Daoy (cell line): ENCODE measurements at places on chromosomes 7 and 10. TPM values are rescaled to one million over a fixed set of nuclear protein-coding genes. Genes with fewer than 3 reads are reported as not detected.
A peak's percentile ranks its signal among the peaks of the same experiment; 100 is the strongest.

Gene NKX1-2
- total RNA-seq = not detected in 2 replicates

Gene SORCS1
- total RNA-seq = not detected in 2 replicates

Gene TMEM248
- 146 and 150 TPM in 2 replicates for total RNA-seq

Gene PSD
- total RNA-seq = 0.29 TPM in 1 of 2 replicates, not detected in the other

Gene AOC1
- total RNA-seq = 0.17 and 0.36 TPM in 2 replicates

Gene CLDN3
- total RNA-seq = 0.11 TPM in 1 of 2 replicates, not detected in the other

Gene CYP3A7
- not detected in 2 replicates for total RNA-seq

Gene TWIST1
- 16.5 and 35.5 TPM in 2 replicates for total RNA-seq

DNA sequence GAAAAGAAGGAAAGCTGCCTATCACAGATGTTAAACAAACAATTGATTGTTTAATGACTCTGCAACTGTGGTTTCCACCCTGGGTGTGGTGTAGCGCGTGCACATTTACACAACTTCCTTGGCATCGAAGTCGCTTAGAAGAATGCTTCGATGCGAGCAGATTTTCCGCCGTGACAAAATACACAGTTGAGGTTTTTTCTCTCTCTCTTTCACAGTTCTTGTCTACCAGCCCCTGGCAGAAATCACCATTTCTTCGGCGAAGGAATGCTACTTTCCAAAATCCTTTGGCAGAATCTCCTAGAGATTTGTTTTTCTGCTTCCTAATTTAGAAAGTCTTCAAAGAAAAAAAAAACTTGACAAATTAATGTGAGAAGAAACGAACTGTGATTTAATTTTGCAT, 70.7 kb upstream of the C1QL3 start:
- DNase-seq = no peak

- DNase-seq = no peak
Observed at GRCh38 chr7:137981668-137982067, 20.2 kb downstream of the CREB3L2 start.

- peak; percentile 51 for DNase-seq
Observed at GRCh38 chr10:95363303-95363912, 72.6 kb upstream of the PDLIM1 start.

DNA sequence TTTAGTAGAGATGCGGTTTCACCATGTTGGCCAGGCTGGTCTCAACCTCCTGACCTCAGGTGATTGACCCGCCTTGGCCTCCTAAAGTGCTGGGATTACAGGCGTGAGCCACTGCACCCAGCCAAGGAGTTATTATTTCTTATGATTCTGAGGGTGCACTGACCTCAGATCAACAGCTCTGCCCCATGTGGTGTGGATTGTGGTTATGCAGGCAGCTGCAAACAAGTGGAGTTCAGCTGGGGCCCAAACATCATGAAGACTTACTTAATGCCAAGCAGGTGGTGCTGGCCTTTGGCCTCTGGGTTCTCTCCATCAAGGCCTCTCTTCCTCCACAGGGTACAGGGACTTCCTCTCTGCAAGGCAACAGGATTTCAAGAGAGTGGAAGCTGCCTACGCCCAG, 45.1 kb upstream of the OPTN start:
- no peak for DNase-seq

DNA sequence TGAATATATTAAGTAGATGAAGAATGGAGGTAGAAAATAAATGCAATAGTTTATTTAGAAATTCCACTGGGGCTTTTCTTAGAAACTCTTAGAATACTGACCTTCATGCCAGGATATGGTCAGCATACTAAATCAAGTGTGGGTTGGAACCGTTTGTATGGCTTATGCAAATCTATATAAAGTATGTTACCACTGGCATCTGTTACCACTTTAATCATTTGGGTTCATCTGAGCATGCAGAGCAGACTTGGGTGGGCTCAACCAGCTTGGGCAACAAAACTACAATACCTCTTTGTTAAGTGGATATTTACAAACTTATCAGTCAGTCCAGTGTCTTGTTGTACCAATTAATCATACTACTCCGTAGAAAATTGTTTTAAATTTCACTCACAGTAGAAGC, 125.8 kb downstream of the CRPPA start:
- DNase-seq = no peak

DNA sequence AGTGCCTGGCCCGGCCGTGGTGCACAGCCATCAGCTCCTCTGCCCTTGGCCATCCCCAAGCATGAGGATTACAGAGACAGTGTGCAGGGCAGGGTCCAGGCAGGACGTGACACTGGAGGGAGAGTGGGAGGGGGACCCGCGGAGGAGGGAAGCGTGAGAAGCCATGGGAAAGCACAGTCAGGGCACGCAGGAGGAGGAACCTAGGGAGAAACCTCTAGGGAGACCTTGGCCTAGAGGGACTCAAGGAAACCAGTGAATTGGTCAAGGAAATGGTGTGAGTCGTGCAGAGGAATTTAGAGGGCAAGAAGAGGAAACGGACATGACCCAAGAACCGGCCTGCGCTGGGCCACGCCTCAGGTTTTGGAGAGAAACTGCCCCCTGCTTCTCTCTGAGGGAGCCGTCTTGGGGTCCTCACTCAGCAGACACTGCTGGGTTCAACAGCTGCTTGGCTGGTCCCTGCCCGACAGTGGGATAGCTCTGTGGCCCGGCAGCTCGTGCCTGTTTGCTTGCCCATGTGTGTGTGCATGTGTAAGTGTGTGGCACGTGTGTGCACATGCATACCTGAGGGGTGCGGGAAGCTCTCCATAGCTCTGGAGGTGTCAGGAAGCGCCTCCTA, 3.2 kb downstream of the OPN4 start:
- DNase-seq = no peak

DNA sequence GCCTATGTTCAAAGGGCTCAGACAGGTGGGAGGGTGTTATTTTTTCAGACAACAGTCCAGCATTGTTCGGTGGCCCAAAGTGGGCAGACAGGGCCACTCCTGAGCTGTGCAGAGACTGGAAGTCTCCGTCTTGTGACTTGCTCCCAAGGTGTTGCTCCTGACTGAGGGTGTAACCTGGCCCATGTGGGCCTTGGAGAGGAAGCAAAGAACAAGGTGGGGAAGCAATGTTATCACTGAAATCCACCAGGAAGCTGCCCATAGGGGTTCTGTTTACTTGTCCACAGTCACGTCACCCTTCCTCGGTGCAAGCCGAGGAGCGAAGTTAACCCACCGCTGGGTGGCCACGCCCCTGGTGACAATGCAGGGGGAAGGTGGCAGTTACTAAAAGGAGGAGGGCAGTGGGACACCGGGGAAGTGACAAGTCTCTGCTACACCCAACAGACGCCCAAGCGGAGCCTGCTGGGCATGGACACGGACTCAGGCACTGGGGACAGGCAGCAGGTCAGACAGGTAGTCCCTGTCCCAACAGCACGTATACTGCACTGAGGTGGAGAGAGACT, 311.6 kb upstream of the MKI67 start:
- DNase-seq = no peak

GRCh38 chr7:104241538-104242209, 33.9 kb upstream of the ORC5 start:
- no peak for DNase-seq

- peak; percentile 98 for DNase-seq
Observed at GRCh38 chr7:23597094-23598091, at the start of gene CCDC126. Gene CCDC126, plus strand, starts transcription at chr7:23597382. Its CDS starts 13,934 bp downstream, at chr7:23611316.

- peak; percentile 78 for DNase-seq
Observed at GRCh38 chr7:5421714-5422395, 1.8 kb downstream of the TNRC18 start.

GRCh38 chr10:32970910-32971309, 12.9 kb upstream of the ITGB1 start:
- DNase-seq = no peak

GRCh38 chr7:135197343-135197742, 14.0 kb downstream of the WDR91 start:
- no peak for DNase-seq

GRCh38 chr7:46756996-46757395, 824.9 kb downstream of the TNS3 start:
- DNase-seq = no peak
